SIG-M5 (cell line): ENCODE measurements at places on chromosomes 13 and 19.

GRCh38 chr19:48925240-48925843, 8.2 kb upstream of the DHDH start:
- DNase-seq: no peak

DNA sequence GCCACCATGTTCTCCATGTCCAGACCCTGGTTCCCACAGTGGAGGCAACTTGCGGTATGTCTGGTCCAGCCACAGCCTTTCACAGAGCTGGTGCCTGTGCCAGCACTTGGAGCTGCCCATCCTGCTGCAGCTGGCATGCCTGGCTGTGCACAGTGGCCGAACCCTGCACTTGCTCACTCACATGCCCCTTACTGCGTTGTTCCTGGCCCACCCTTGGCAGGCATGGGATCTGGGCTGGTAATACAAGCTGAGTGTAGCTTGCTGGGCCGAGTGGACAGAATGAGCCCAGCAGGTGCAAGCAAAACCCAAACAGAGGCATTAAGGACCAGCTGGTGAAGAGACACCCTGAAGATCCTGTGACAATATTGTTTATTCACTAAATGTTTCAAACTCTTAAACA, 583.9 kb upstream of the SLITRK6 start:
- no peak for DNase-seq

- no peak for DNase-seq
Measured at GRCh38 chr13:113207890-113208420, 514 bp downstream of the PCID2 start.

- no peak for DNase-seq
Measured at GRCh38 chr13:97535614-97536013, 101.6 kb downstream of the RAP2A start.

DNA sequence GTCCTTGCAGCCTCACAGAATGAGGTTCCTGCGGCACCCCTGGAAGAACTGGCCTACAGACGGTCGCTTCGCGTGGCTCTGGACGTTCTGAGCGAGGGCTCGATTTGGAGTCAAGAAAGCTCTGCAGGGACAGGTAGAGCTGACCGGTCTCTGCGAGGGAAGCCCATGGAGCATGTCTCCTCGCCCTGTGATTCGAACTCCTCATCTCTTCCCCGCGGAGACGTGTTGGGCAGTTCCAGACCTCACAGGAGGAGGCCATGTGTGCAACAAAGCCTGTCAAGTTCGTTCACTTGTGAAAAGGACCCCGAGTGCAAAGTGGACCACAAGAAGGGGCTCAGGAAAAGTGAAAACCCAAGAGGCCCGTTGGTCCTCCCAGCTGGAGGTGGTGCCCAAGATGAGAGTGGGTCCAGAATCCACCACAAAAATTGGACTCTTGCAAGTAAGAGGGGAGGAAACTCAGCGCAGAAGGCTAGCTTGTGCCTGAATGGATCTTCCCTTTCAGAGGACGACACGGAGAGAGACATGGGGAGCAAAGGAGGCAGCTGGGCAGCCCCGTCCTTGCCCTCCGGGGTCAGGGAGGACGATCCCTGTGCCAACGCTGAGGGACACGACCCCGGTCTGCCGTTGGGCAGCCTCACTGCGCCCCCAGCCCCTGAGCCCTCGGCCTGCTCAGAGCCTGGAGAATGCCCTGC, 23.4 kb upstream of the NDUFS7 start:
- DNase-seq: no peak

DNA sequence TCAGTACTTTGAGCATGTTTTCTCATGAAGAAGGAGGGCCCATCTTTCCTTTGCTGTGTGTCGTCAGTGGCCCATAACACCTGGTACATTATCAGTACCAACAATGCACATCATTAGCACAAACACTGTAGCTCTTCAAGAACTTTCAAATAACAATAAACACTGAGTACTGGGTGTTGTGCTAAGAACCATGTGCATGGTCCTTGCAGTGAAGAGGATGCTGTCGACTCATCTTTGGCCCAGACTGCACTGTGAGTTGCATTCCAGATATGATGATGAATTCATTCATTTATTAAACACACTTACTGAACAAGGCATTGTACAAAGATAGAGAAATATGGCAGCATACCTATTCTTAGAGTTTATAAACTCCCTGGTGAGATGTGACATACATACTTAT, 55.8 kb downstream of the FLT3 start:
- no peak for DNase-seq

GRCh38 chr13:48258002-48258401, 25.0 kb downstream of the ITM2B start:
- no peak for DNase-seq

DNA sequence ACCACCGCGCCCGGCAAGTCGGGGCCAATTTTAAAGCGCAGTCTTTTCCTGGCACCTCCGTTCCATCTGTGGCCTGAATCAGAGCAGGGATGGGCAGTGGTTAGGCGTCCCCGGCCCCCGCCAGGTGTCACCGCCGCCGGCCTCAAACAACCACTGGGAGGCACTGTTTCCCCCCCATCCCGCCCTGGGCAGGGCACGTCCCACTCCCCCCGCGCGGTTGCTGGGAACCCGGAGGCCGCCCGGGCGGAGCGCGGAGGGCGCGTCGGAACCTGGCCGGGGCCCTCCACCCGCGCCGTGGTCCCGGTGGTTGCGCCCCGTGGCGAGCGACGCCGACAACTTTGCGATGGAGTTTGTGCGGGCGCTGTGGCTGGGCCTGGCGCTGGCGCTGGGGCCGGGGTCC, at the start of gene GRIN3B:
Gene GRIN3B (plus strand): TSS at position 325 of the 400 bp plus-strand sequence. CDS start 19 bp downstream, at position 344.
- DNase-seq: no peak

GRCh38 chr19:39841041-39841440, 5.1 kb downstream of the FBL start:
- no peak for DNase-seq

GRCh38 chr19:16380314-16380695, 55.7 kb downstream of the KLF2 start:
- no peak for DNase-seq

GRCh38 chr13:41701676-41702075, 244.3 kb downstream of the RGCC start:
- DNase-seq: no peak

DNA sequence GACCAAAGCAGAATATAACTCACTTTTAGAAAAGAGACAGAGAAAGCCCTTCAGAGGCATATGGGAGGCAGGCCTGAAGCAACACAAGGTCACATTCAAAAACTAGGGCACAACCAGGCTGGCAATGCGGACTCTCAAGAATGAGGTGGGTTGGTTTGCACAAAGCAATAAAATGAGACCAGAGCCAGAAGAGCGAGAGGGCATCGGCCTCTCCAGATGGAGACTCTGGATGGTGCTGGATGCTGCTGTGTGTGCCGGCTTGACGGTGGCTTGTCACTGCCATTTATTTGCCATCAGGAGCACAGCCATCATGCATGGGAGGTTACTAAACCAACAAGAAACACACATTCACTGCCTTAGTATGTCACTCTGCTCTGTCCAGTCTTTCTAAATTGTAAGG, 649.4 kb downstream of the DIAPH3 start:
- no peak for DNase-seq

DNA sequence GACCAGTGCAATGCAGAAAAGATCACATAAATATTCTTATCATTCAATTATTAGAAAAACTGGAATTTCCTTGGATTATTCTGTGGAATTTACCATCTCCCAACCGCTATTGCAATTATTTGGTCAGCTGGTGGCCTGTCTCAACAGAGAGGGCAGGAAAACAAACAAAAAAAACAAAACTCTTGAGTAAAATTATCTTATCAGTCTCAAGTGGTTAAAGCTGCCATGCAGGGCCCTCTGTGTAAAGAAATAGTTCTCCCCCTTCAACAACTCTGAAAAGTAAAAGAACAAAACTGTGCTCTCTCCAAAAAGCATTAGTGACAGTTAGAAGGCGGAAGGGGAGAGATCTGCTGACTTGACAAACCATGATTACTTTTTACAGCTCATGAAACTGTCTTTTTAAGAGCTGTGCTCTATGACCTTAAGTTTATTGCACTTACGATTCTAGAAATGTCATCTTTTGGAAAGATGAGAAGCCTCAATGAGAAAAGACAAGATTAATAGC, 152.3 kb downstream of the DLEU7 start:
- no peak for DNase-seq
